Cerebellar nuclear complex (tissue), 1 donor: ENCODE measurements at places on chromosomes 12 and 14.

DNA sequence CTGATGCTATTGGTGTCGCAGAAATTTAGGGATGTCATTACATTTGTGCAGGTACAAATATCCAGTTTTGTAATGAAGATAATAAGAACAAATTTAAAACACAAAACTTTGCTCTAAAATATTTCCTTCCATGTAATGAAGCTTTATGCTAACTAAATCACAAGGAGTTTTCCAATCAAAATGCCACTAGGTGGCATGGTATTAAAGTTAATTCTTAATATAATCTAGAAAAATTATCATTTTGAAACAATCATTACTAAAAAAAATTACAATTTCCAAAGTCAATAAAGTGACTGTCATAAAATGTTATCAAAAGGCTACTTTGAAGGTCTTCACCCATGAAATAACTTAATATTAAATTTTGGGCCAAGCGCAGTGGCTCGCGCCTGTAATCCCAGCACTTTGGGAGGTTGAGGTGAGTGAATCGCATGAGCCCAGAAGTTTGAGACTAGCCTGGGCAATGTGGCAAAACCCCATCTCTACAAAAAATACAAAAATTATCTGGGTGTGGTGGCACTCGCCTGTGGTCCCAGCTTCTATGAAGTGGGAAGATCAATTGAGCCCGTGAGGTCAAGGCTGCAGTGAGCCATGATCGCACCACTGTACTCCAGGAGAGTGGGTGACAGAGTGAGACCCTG lies 77.4 kb downstream of the KIF21A start:
- no peak for DNase-seq

- no peak for DNase-seq
Observed at GRCh38 chr14:60970146-60970545, 10.7 kb downstream of the TRMT5 start.

DNA sequence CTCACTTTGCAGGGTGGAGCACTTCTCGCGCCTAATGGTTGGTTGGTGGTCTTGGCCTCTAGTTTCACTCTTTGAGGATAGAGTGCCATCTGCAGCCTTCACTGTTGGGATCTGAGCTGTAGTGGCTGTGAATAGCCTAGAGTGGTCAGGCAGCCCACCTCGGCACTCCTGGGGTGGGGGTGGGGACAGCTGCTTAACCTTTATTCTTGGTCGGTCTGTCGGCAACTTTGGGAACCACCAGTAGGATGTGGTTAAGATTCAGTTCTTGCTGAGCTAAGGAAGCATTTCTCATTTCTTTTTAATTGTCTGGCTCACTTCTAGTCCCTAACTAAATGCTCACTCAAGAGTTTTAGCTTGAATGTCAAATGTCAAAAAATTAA lies 21.1 kb downstream of the TMBIM6 start:
- no peak for DNase-seq

GRCh38 chr12:53047221-53048032 lies 2.4 kb upstream of the TNS2 start:
- DNase-seq: no peak

DNA sequence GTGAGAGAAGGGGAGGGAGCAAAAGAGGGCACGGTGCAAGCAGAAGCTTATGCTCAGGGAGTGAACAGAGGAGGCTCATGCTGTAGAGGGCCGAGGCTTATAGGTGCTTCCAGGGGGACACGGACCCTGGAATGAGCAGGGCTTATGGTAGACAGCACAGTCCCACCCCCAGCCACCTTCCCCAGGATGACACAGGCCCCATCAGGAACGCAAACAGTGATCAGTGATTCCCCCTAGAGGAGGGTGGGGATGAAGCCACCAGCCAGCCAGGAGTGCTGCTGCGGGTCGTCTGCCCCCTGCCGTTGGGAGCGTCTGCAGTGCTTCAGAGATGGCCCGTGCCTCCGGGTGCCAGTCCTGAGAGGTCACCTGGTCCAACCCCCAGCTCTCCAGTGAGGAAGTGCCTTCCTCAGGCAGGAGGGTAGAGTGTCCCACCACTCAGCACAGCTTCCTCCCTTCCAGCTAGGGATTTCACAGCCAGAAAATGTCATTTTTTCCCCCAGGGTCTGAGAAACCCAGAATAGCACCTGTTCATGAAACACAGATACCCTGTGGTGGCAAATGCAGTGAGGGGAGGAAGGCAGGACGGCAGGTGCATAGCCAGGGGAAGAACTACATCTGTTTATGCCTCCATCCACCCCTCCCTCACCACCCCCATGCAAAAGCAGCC lies 60.7 kb downstream of the SLC6A12 start:
- DNase-seq: no peak

DNA sequence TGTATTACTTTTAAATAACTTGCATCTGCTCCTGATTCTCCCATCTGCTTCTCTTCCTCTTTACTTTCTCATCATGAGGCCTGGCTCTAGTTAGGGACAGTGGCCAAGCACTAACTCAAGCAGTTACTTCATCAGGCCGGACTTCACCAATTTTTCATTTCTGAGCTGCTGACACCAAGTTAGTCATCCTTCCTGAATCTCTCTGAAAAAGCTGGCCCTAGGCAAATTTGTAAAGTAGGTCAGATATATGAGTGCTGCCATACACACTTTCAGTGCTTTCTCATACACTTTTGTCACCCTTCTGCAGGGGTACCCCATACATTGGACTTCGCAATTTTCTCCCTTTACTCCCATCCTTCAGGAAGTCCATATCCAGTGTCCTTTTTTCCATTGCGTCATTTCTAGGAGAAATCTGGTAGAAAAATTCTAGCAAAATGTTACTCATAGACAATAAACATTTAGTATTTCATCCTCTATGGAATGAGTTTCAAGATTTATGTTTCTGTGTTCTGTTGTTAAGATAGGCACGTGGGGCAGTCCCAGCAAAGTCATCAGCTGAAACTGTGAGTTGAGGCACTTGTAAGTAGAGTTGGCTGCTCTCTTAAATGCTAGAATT lies 276.8 kb upstream of the TMPO start:
- no peak for DNase-seq

DNA sequence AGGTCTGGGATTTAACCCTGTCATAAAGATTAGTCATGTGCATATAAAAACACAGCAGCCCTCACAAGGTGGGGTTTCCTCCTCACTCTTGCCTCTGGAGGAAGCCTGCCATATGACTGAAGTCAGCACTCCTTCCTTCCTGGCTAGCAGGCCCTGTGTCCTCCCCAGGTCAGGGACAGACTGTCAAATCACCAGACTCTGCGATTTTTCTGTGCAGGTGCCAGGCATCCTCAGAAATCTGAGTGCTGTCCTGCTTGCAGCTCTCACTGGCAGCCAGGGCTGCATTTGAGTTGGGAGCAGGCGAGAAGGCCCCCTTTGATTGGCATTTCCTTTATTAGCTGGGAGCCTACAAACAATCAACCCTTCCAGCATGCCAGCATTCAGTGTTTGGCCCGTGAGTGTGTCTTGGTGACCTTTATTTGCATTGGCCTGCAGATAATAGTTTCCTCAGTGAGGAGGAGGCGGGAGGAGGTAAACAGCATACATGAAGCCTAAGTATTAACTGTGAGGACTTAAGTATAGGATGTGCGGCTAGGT lies 183.8 kb upstream of the ARHGAP5 start:
- DNase-seq: no peak

GRCh38 chr12:31929027-31929526 lies 30.1 kb upstream of the RESF1 start:
- no peak for DNase-seq

DNA sequence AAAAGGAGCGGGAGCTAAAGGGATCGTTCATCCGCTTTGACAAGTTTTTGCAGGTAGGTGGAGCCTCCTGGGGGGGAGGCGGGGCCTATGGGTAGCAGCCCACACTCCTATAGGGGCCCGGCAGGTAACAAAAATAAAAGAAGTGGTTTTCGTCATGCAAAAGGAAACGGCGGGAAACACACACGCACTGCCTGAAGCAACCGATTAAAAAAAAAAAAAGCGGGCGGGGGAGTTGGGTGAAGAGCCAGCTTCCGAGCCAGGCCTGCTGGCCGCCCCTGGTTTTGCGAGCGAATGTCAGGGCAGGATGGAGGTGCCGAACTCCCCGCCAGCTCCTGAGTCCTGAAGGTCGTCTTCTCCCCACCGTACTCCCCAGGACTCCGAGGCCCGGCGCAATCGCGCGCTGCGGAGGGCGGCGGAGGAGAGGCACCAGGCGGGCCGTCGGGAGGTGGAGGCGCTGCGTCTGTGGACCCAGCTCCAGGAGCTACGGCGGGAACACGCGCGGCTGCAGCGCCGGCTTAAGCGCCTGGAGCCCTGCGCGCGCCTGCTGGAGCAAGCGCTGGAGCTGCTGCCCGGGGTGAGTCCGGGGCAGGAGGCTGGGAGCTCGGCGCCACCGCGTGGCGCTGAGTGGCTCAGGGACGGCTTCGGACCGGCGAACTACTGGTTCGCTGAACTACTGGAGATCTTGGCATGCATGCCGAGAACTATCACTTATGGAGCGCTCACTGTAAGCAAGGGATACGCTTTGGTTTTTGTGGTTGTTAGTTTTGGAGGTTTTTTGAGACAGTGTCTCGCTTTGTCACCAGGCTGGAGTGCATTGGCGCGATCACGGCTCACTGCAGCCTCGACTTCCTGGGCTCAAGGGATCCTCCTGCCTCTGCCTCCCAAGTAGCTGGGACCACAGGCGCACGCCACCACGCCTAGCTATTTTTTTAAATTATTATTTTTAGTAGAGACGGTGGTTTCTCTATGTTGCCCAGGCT lies 3.6 kb downstream of the CFAP73 start:
- DNase-seq: peak; percentile 11

DNA sequence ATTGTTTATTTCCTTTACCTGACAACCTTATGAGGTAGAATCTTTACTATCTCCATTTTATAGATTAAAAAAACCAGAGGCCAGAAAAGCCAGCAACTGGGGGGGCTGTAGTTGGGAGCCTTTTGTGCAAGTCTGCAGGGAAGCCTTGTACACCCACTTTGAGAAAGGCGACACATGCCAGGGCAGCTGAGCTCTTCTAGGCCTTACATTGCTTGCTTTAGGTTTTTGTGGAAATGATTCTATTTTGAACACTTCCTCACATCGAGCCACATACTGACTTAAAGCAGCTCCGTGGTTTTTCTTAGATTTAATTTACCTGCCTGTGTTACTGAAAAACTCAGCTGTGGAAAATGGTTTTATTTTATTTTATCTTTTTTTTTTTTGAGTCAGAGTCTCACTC lies 34.6 kb downstream of the EP400 start:
- no peak for DNase-seq

DNA sequence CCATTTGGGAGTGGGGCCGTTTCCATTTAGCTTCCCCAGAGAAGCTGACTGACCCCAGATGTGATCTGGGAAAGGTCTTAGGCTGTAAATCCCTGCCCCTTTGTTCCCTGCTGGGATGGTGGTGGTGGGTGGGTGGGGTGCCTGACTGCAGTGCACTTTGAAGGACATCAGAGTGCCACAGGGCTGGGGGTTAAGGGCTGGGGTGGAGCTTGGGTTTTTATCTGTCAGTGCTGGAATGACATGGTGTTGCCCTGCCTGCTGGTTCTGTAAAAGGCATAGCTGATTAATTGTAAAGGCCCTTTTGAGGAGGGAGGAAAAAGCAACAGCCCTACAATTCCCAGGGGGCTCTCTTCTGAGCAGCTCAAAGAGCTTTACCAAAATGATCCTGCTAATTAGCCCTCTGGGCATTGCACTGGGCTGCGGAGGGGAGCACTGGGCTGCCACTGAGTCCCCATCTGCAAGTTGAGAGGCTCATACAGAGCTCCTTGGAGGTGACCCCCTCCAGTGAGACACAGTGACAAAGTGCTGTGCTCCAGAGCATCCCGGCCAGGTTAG lies 21.1 kb downstream of the PLEKHG3 start:
- no peak for DNase-seq

- no peak for DNase-seq
Observed at GRCh38 chr12:124520265-124520701, 47.1 kb downstream of the NCOR2 start.

GRCh38 chr12:119447126-119447525 lies 112.6 kb downstream of the CCDC60 start:
- DNase-seq: no peak

DNA sequence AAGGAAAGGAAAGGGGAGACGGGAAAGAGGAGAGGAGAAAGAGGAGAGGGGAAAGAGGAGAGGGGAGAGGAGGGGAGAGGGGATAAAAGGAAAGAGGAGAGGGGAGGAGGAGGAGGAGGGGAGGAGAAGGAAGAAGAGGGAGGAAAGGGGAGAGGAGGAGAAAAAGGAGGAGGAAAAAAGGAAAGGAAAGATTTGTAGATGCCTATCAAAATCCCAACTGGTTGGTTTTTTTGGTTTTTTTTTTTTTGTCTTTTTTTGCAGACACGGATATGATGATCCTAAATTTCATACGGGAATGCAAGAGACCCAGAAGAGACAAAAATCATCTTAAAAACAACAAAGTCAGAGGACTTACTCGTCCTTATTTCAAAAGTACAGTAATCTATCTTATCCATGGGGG lies 19.4 kb downstream of the ANGEL1 start:
- no peak for DNase-seq

- DNase-seq: no peak
Observed at GRCh38 chr12:67299526-67299925, 30.4 kb downstream of the CAND1 start.

DNA sequence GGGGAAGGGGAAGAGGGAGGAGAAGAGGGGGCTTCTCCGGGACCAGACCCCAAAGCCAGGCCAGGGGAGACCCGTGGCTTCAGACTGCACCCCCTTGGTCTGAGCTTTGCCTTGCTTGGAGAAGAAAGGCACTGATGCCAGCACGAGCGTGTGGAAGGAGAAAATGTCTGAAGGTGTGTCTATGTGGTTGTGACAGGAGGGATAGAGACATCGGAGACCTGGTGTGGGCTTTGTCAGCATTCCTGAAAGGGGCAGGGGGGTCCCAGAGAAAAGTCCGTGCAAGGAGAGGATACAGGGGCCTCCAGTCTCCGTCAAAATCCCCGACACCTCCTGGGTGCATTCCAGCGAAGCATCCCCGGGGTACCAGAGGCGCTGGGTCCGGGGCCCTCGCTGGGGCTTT lies 139.0 kb upstream of the LHX5 start:
- no peak for DNase-seq

DNA sequence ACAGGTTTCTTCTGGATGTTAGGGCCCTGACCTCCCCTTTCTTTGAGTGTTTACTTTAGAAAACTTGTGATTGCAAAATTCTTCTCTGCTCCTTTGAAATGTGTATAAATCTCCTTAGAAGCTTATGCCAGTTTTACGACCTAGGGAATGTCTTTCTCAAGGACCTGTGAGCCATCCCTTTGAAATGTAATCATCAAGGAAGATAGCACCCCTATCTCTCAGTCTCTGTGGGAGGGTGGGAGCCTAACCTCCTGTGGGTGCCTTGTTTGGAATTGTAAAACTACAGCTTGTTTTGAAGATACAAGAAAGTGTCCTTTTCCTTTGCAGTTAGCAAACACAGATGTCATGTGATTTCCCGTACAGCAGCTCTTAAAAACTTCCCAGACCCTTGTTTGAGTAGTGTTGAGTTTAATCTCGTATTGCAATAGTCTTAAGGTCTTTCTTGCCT lies 3.3 kb downstream of the OR10AD1 start:
- no peak for DNase-seq

- DNase-seq: no peak
Observed at GRCh38 chr12:89919241-89919906, 210.7 kb upstream of the ATP2B1 start.

DNA sequence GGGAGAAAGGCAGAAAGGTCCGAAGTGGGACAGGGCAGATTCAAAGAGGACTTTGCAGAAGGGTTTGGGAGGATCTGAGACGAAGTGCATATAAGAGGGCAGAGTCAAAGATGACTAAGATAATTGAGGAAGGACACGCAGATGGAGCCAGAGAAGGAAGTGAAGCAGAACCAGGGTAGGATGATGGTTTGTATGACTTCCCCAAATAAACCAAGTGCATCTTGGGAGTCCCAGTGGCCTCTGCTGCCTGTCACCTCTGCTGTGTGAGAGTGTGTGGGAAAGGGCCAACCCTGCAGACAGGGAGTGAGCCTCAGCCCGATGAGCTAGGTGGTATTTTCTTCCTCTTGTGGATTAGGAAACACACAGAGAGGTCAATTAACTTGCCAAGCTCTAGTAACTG lies 36.8 kb downstream of the FLVCR2 start:
- DNase-seq: no peak
